ENCODE measurements at places on chromosomes 2 and 18.

- DNase-seq, result no peak
Measured at GRCh38 chr18:68284236-68284780, 430.6 kb downstream of the TMX3 start.

DNA sequence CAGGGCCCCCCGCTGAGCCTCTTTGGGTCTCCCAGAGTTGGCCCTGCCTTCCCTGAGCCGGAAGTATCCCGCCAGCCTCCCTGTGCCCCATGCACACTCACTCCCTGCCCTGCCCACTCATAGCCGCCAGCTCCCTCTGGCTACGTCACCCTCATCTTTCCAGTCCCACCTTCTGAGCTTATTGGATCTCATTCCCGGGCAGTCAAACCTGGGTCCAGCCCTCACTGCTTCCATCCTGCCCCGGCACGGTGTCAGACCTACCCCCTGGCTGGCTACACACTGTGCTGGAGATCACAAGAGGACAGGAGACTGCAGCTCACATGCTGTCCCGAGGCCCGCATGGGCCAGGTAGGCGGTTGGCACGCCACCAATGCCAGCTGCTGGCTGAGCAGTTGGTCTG is 147.2 kb downstream of the ASB1 start:
- no peak for DNase-seq

- DNase-seq, result no peak
Measured at GRCh38 chr2:222064286-222064685, 234.5 kb downstream of the PAX3 start.

DNA sequence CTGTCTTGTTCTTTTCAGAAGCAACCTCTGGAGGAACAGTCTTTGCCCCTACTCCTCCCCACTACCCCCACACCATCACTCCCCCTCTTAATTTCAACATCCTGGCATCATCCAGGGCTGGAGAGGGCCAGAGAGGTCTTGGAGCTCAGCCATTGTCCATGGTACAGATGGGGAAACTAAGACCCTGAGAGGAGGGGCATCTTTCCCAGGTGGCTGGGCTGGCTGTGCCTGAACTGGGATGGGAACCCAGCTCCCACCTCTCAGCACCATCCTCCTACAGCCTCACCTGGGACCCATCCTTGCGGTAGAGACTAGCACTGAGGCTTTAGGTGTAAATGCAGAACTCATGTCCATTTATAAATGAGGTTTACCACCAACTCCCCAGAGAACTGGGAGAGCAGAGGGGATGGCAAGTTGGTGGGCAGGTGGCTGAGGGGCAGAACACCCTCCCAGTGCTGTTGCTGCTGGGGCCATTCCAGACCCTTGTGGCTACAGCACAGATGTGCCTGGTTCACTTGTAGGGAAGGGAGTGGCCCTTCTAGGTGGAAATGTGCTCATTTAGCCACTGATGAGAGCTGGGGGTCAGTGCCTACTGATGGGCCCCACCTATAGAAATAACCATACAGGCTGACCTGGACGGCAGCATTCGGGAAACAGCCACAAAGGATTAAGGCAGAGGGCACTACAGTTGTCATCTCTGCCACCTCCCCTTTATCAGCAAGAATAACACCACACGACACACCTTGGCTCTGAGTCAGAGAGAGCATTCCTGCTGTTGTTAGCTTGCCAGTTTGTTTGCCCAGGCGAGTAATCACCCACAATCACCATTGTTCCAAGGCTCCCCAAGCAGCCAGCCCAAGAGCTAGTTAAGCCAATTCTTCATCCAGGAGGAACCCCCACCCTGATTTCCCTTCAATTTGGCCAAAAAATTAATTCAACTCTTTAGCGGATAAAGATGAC is 2.1 kb downstream of the MLPH start:
- DNase-seq, result no peak

DNA sequence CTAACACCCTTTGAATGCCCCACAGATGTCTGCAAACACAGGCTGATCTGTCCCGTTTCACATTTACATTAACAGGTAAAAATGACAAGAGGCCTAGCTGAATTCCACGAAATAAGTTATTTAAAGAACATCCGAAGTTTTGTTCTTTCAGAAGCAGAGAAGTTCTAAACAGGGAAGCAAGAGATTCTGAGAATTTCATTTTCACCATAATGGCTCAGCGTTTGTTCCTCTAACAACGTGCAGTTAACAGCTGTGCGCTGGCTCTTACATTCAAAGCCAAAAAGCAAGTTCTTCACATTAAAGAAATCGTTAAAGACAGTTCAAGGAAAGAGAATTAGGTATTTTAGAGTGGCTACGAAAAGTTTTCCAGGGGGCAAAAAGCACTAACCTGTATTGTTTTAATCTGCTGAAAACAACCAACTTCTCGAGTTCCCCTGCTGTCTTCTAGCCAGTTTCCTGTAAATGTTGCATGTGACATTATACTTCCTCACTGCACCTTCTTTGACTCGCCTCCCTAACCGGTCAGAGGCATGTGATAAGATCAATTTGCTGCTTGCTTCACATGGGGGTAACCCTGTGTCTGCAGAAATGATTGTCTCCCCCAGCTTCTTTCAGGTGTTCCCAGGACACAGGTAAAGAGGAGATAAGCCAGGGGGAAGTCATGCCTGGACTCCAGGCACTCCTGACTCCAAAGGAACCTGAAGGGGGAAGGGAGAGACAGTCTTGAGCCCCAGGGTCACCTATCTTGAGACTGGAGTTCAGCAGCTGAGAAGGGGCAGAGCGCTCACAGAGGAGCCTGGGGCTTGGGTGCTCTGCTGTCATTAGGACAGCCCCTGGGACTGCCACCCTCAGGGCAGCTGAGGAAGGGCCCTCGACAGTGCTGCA is 36.8 kb upstream of the WIPF1 start:
- DNase-seq, result peak; percentile 12
